Type B pancreatic cell (in vitro differentiated cells): ENCODE measurements at places on chromosomes 1 and 21.

DNA sequence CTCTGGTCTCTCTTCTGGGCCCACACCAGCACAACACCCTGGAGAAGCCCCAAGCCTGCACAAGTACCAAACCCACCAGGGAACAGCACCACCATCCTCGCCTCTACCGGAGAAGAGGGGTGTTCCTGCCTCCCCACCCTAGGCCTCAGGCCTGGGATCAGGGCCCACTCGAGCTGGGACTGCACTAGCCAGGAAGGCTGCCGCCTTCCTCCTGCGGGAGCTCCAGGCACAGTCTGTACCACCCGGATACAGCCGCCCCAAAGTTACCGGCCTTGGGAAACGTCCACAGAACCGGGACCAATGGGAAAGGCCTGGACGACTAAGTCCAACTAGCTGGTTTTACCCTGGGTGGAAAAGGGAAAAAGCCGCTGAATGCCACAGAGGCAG is 3.4 kb downstream of the TAL1 start:
- no peak overlapping the region for H3K4me3 ChIP-seq
- peaks cover 5% of the 10 kb centered on the region for H3K4me1 ChIP-seq
- no peak for DNase-seq
- H3K36me3 ChIP-seq = no peaks in the 10 kb centered on the region

GRCh38 chr1:6577831-6578525 is 1.8 kb upstream of the ZBTB48 start:
- H3K36me3 ChIP-seq = no peaks in the 10 kb centered on the region
- no peak overlapping the region for H3K4me3 ChIP-seq
- no peak for DNase-seq
- H3K27me3 ChIP-seq = no peaks in the 10 kb centered on the region
- H3K27ac ChIP-seq = no peak overlapping the region

DNA sequence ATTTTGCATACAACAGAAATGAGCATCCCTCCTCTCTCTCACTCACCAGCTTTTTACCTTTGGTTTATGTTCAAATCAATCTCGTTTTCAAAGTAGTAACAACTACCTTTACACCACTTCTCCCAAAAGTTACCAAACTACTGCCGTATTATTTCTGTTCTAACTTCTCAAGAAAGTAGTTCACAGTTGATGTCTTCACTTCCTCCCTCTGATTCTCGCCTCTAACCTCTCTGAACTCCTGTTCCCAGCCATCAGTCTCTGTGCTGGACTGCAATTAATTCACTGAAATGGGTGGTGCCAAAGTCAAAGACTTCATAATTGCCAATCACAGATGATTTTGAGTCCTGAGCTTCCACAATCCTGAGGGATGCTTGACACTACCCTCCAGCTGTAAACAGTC is 54.0 kb downstream of the ZNF281 start:
- no peak for DNase-seq
- no peaks in the 10 kb centered on the region for H3K27me3 ChIP-seq
- H3K4me3 ChIP-seq = no peak overlapping the region
- H3K4me1 ChIP-seq = peaks cover 8% of the 10 kb centered on the region
- no peak overlapping the region for H3K27ac ChIP-seq
- H3K36me3 ChIP-seq = no peaks in the 10 kb centered on the region

- DNase-seq = no peak
- H3K4me3 ChIP-seq = peak overlapping the region; percentile 71
- peaks cover 26% of the 10 kb centered on the region for H3K4me1 ChIP-seq
- no peaks in the 10 kb centered on the region for H3K27me3 ChIP-seq
Measured at GRCh38 chr1:229209816-229210215, 61.1 kb upstream of the RAB4A start.

GRCh38 chr1:70288166-70288565 is 66.4 kb downstream of the ANKRD13C start:
- H3K27me3 ChIP-seq = no peaks in the 10 kb centered on the region
- no peak overlapping the region for H3K27ac ChIP-seq
- H3K4me3 ChIP-seq = no peak overlapping the region
- H3K4me1 ChIP-seq = no peaks in the 10 kb centered on the region
